NCI-H1694 (cell line): ENCODE measurements at places on chromosomes 1 and 21.

GRCh38 chr1:51342591-51343206, 12.3 kb upstream of the TTC39A start:
- DNase-seq: no peak

- no peak for DNase-seq
Measured at GRCh38 chr1:3930301-3931006, 30.4 kb upstream of the C1orf174 start.

GRCh38 chr1:92708368-92708950, 76.4 kb downstream of the EVI5 start:
- no peak for DNase-seq

- DNase-seq: no peak
Measured at GRCh38 chr21:34979383-34979782, 69.7 kb downstream of the RUNX1 start.

GRCh38 chr1:100868364-100868995, 26.2 kb downstream of the EXTL2 start:
- peak; percentile 33 for DNase-seq

DNA sequence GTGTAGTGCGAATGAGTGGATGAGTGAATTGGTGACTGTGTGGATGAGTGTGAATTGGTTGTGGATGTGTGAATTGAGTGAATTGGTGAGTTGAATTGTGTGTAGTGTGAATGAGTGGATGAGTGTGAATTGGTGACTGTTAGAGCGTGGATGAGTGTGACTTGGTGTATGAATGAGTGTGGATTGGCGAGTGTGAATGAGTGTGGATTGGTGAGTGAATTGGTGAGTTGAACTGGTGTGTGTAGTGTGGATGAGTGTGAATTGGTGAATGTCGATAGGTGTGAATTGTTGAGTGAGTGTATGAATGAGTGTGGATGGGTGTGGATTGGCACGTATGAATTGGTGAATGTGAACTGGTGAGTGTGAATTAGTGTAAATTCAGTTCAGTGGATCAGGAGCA, 7.7 kb downstream of the AURKAIP1 start:
- no peak for DNase-seq

DNA sequence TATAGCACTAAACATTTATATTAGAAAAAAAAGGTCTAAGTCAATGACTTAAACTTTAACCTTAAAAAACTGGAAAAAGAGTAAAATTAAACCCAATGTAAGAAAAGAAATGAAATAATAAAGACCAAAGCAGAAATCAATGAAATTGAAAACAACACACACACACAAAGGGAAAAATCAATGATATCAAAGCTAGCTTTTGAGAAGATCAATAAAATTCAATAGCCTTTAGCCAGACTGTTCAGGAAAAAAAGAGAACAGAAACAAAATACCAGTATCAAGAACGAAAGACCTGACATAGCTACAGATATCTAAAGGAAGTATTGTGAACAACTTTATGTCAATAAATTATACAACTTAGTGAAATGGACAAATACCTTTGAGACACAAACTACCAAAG, 7.1 kb downstream of the DHCR24 start:
- DNase-seq: no peak

DNA sequence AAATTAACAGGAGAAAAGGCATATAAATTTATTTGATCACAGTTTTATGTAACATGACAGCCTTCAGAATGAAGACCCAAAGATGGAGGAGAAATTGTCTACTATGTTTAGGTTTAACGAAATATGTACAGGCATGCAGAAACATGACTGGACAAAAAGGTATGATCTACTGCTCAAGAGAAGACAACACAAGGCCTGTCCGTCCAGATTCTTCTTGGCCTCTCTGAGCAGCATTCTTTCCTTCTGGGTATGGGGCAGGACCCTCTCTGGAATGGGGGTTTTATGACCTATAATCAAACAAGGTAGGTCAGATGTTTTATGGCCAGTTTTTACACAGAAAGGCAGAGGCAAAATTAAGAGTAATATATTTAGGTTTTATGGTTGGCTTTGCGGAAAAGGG, 13.5 kb upstream of the SYNJ1 start:
- DNase-seq: no peak

GRCh38 chr1:31788138-31788824, 24.1 kb upstream of the ADGRB2 start:
- DNase-seq: peak; percentile 62

DNA sequence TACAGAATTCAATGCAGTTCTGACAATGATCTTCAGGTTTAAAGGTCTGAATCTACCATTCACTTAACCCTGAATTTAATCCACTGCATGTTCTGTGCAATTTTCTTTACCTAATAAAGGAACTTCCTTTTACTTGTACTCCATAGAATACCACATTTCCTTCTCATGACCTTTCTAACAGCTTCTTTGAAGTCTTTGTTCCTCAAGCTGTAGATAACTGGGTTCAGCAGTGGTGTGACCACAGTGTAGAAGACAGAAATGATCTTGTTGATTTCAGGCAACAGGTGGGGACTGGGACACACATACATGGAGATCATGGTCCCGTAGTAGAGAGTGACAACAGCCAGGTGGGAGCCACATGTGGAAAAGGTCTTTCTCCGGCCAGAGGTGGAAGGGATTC, 878 bp downstream of the OR11L1 start:
- no peak for DNase-seq

DNA sequence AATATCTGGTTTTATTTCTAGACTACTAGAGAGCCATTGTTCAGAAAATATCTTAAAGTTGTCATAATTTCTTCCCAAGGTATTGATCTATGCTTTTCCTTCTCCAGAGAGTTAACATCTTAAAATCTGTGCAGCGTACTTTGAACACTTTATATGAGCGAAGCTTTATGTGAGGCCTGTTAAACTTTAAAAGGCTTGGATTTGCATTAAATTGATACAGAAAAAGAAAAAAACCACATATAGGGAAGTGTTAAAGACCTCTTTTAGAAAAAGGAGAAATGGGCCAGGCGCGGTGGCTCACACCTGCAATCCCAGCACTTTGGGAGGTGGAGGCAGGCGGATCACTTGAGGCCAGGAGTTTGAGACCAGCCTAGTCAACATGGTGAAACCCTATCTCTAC, 59.2 kb upstream of the MORC3 start:
- no peak for DNase-seq

- DNase-seq: no peak
Measured at GRCh38 chr21:45847870-45848269, 133.7 kb upstream of the COL6A1 start.

DNA sequence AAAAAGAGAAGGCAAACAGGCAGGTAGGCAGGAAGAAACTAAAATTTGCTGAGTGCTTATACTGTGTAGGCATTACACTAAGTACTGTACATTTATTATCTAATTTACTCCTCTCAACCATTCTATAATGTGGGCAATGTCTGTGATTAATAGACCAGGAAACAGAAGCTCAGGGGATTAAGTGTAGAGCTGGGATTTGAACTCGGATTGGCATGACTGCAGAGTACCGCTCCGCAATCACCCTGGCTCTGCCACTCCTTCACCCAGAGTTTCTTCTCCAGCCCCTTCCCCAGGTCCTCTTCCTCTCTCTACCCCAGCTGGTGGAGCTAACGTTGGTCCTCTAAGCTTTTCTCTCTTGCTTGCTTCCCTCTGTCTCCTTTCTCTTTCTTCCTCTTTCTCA, 11.5 kb upstream of the S100A2 start:
- no peak for DNase-seq
